ENCODE measurements at places on chromosomes 1 and 21.

DNA sequence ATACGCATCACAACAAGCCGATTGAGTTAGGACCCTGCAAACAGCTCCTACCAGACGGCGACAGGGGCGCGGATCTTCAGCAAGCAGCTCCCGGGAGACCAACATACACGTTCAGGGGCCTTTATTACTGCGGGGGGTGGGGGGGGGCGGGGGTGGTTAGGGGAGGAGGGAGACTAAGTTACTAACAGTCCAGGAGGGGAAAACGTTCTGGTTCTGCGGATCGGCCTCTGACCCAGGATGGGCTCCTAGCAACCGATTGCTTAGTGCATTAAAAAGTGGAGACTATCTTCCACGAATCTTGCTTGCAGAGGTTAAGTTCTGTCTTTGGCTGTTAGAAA lies 162.0 kb downstream of the RUNX1 start:
- no peak for DNase-seq

- DNase-seq, result no peak
These were observed 46.3 kb upstream of the TNFSF18 start for GRCh38 chr1:173097001-173097400.

DNA sequence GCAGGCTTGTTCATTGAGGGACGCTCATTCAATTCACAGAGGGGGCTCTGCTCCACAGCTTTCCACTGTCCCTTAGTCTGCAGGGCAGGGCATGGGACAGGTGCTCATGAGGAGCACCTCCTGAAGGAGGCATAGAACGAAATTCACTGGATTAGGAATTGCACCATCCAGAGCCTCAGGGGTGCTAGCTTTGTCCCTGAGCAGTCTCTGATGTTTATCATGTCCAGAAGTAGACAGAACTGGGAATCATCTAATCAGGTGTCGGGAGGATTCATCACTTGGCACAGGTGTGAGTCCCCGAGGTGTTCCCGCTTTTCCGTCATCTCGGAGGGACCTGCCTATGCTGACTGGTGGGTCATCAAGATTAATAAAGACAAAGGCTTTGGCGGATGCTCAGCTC lies 321.4 kb downstream of the AJAP1 start:
- DNase-seq, result no peak

GRCh38 chr1:37890378-37891014 lies 31.1 kb upstream of the MTF1 start:
- no peak for DNase-seq

- DNase-seq, result no peak
These were observed 59.9 kb downstream of the SLC22A15 start for GRCh38 chr1:116036255-116036654.

- DNase-seq, result no peak
These were observed 41.0 kb upstream of the EPHA8 start for GRCh38 chr1:22522221-22522743.

- no peak for DNase-seq
These were observed 8.0 kb upstream of the BCAR3 start for GRCh38 chr1:93689521-93690223.

- DNase-seq, result no peak
These were observed 50.1 kb downstream of the ATF6 start for GRCh38 chr1:161816201-161816600.

- no peak for DNase-seq
These were observed 119.3 kb downstream of the CRYAA start for GRCh38 chr21:43287795-43288755.

DNA sequence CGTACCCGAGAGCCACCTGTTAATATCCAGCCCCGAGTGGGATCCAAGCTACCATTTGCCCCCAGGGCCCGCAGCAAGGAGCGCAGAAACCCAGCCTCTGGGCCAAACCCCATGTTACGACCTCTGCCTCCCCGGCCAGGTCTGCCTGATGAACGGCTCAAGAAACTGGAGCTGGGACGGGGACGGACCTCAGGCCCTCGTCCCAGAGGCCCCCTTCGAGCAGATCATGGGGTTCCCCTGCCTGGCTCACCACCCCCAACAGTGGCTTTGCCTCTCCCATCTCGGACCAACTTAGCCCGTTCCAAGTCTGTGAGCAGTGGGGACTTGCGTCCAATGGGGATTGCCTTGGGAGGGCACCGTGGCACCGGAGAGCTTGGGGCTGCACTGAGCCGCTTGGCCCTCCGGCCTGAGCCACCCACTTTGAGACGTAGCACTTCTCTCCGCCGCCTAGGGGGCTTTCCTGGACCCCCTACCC lies 1.4 kb downstream of the USP21 start:
- DNase-seq, result no peak
